ENCODE measurements at places on chromosomes 3 and 15.

DNA sequence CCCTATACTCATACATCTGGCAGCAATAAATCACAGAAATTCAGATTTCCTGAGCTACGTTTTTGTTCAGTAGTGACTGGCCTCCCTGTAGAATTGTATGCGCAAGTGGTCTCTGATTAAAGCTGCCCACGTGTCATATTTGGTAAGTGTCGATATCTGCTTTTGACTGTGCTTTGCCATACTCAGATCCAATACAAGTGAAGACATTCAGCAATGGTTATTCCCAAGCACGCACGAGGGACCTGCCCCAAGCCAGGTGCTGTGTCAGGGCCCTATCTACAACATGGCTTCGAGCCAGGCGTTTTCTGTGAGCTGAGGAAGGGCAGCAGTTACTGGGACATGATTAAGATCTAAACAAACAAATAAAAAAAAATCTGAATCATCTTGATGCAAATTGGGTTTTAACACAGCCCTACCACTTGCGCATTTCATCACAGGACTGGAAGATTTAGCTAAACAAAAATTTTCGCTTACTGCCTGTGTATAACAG is 47.2 kb upstream of the ICE2 start:
- DNase-seq = no peak

- DNase-seq = no peak
These were observed 38.2 kb upstream of the SUCLG2 start for GRCh38 chr3:67692621-67693020.

- peak; percentile 44 for DNase-seq
These were observed 69.5 kb downstream of the KLF15 start for GRCh38 chr3:126287536-126288241.

DNA sequence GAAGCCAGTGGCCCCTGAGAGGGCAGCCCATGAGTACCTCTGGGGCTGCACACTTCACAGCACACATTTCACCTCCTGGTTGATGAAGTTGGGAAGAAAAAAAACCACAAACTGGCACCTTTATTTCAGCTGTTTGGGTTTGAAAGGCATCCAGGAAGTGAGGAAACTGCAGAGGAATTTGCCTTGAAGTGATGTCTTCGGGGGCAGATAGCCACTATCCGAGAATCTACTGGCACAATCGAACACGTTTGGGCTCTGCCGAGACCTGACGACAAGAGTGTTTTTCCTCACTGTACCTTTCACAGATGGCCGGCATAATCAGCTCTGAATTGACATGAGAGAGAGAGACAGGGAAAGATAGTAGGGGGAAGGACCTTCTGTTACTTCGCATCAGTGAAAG is 59.7 kb downstream of the LRIG1 start:
- no peak for DNase-seq

GRCh38 chr15:77870195-77871065 is 207.1 kb downstream of the TBC1D2B start:
- peak; percentile 40 for DNase-seq

DNA sequence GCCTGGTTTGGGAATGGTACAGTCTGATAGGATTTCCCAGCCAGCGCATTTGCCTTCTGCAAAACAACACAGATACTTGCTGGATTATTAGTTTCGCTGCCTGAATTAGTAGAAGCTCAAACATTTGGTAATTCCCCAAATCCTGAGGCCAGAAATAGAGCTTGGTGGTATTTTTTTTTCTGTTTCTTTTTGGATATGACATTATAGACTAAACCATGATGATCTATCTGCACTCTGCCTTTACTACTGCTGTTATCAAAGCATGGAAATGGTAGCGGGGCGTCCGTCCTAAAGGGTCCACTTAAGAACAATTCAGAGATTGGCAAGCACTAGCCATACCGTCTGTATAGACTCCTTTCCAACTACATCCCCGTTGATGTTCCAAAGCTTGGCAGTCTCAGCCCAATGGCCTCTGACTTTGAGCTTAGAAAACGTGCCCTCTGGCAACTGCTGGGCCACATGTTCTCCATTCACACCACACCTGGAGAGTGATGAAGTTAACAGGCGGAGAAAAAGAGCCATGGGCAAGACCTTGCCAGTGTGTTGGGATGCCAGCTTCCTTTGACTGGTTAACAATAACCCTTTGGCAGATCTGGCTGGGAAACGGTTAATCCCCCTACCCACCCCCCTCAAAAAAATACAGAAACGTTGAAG is 241.0 kb upstream of the NR2F2 start:
- no peak for DNase-seq

DNA sequence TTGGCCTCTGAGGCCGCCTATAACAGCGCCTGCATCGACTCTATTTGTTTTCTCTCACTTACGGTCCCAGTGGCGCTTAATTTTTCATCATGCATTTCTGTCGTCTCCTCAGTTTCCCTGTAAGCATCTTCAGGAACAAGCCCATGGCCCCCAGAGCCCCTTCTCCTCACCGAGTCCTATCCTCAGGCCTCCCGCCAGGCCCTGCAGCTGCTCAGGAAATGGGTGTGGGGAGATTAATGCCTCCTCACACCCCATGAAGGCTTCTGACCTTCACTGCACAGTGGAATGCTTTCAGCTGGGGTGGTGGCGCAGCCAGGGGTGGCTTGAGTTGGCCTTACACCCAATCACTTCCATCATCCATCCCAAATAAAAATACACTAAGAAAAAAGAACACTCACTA is 260.4 kb downstream of the FAM43A start:
- DNase-seq = no peak

DNA sequence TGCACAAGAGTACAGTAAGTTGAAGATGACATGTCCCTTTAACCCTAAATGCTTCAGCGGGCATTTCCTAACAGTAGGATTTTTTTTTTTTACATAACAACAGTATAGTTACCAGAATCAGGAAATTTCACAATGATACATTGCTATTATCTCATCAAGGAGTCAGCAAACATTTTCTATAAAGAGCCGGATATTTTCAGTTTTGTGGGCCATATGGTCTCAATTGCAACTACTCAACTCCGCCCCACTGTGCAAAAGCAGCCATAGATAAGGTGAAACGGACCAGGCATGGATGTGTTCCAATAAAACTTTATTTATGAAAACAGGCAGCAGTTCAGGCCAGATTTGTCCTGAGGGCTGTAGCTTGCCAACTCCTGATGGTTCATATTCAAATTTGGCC is 130.6 kb downstream of the SMAD6 start:
- no peak for DNase-seq

DNA sequence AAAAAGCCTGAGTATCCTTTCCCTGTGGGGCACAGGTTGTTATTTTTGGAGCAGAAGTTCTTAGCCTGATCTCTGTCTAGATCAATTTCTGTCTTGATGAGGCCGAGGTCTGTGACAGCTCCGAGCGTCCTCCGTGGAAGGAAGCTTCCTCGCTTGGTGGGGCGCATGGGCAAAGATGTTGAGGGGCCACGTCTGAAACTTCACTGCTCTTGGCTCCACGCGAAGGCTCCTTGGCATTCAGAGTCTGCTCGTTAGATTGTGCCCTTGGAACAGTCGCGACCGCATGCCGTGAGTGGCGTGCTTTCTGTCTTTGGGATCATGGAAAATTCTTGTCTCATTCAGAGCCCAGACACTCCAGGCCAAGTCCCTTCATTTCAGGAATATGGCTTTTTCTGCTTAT is 13.7 kb downstream of the GRK7 start:
- no peak for DNase-seq

DNA sequence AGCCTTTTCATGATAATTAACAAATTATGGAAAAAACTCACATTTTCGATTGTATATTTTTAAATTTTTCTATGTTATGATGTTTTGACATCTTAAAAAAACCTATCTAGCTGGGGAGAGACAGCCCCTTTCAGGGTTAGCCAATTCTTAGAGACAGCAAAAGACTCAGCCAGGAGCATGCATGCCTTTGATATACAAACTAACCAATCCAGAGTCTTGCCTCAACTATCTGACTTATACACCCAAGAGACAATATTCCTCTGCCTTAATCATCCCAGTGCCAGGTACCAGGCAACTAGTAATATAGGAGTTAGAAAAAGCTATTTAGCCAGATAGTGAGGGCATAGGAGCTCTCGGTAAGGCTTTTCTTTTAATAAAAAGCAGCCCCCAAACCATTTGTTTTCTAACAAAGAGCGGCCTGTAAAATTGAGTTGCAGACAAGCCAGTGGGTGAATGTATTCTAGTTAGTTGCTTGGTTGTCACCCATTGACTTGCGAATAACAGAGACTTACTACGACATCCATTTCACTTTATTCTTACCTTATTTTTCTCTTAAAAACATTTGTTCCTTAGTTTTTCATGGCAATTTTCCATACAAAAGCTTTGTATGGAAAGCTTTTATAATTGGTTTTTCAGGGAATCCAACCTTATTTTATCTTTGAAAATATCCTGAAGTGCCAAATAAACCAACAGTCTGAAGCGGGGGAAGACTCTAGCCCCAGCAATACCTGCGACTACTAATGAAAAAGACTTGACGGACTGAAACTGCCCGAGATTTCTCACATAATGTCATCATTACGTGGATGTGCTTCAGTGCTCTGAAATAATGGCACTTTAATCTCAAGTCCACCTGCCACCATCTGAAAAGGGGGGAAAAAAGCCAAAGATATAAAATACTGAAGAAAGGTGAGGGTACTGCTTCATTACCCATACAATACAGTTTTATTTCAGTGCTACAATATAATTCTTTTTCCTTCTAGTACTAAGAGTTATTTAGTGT is 64.6 kb upstream of the ATP2C1 start:
- no peak for DNase-seq
